ENCODE measurements at places on chromosomes 12 and 14. TPM values are rescaled to one million over a fixed set of nuclear protein-coding genes. Genes with fewer than 3 reads are reported as not detected.

DNA sequence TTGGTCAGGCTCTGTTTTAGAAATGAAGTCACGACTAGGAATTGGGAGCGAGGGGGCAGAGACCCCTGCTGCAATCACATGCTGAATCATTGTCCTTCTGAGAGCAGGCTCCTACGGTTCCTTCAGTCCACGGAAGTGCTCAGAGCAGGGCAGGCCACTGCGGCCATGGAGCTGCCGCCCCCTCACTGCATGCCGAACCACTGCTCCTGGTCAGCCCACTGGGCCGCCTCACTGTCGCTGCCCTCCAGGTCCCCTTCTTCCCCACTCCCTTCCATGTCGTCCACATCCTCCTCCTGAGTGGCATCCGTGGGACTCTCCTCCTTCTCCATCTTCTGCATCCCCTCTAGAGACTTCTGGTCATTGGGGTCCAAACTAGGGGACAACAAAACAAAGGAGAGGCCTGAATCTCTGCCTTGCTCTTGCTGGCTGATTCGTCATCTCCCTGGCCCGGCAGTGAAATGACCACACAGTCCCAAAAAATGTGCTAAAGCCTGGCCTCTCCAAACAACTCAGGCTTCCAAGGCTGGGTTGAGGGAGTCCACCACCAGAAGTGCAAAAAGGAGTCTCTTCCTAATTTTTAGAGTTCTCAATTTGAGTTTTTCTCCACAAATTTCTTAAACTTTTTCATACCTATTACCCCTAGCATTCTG lies 29.4 kb downstream of the ANAPC7 start:
- no peak for DNase-seq

DNA sequence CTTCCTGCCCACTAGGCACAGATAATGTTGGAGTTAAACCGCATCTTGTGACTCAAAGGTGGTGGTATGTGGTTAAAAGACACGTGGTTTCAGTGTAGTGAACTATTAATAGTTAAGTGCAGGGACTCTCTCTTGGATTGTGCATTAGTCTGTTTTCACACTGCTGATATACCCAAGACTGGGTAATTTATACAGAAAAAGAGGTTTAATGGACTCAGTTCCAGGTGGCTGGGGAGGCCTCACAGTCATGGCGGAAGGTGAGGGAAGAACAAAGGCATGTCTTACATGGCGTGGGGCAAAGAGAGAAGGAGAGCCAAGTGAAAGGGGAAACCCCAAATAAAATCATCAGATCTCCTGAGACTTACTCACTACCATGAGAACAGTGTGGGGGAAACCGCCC lies 362.3 kb downstream of the GLT1D1 start:
- DNase-seq: no peak

GRCh38 chr12:64889434-64890216 lies 65.2 kb downstream of the TBC1D30 start:
- no peak for DNase-seq

- no peak for DNase-seq
Observed at GRCh38 chr14:64281805-64282204, 12.4 kb downstream of the ESR2 start.

DNA sequence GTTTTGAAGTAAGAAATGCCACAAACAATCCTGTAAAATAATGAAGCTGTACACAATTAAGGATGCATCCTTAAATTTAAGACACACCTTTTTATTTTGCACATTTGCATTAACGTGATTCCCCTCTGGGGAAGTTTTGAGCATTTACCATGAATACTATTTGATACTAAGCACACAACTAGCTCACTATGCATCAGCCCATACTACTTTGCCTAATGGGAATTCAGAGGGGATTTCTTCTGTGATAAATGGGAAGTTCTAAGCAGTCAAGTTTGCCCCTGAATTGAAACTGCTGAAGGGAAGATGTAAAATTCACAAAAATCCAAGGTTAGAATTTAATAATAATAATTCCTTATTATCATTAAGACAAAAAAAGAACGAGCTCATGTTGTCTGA lies 27.4 kb downstream of the SINHCAF start:
- no peak for DNase-seq

GRCh38 chr14:104117341-104118005 lies 20.9 kb upstream of the KIF26A start:
- DNase-seq: no peak

- no peak for DNase-seq
Observed at GRCh38 chr14:81269100-81269978, 48.6 kb upstream of the GTF2A1 start.

DNA sequence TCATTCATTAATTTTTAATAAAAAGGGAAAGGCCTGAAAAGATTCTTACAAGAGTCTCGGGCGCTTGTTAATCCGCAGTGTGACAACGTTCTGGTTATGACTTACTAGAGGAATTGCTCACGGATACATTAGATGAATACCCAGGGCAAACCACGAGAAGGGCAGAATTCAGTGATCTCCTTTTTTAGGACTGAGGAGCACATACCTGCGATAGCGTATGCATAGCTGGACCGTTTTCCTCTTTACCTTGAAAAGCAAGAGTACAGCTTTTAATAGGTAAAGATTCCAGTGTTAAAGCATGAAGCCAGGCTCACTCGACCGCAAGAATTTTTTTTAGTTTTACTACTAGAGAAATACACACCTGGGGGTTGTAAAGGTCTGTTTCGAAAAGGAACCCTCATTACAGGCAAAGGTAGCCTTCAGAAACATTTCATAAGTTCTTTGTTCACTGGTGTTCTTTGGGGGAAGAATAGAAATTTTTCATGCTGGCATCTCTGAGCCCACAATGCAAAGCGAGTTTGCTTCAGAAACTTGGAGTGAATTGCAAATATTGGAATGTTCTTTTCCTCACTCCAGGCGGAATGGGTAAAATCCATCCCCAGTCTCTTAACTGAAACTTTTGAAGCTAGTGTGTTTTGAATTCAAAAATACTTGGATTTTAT lies 953 bp downstream of the MAPK1IP1L start:
- no peak for DNase-seq

Gene GDF3
- total RNA-seq: not detected

Gene GUCY2C
- 0.05 TPM for total RNA-seq

Gene ZBTB39
- 9.9 TPM for total RNA-seq

Gene GPX2
- total RNA-seq: 38.6 TPM

Gene HCAR1
- total RNA-seq: not detected
